ENCODE measurements at places on chromosomes 12 and 14.

- DNase-seq: no peak
These were observed 77.1 kb downstream of the B4GALNT3 start for GRCh38 chr12:536751-537245.

GRCh38 chr12:27064397-27065342, 17.7 kb downstream of the C12orf71 start:
- DNase-seq: peak; percentile 42

GRCh38 chr12:52878507-52879393, 26.1 kb downstream of the KRT8 start:
- DNase-seq: no peak

GRCh38 chr14:90692061-90692460, 124.2 kb downstream of the TTC7B start:
- DNase-seq: no peak

DNA sequence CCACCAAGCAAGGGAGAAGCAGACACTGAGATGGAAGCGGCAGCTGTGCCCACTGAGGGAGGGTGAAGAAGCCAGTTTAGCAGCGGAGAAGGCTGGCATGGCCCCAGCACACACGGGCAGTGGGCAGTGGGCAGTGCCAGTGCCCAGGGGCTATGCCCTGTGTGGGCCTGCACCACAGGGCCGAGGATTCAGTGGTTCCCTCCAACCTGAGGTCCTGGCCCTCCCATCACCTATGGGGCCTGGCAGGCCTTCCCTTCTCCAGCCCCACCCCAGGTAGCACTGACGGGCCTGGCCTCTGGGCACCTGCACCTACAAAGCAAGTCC, 81.1 kb downstream of the ITPK1 start:
- no peak for DNase-seq

DNA sequence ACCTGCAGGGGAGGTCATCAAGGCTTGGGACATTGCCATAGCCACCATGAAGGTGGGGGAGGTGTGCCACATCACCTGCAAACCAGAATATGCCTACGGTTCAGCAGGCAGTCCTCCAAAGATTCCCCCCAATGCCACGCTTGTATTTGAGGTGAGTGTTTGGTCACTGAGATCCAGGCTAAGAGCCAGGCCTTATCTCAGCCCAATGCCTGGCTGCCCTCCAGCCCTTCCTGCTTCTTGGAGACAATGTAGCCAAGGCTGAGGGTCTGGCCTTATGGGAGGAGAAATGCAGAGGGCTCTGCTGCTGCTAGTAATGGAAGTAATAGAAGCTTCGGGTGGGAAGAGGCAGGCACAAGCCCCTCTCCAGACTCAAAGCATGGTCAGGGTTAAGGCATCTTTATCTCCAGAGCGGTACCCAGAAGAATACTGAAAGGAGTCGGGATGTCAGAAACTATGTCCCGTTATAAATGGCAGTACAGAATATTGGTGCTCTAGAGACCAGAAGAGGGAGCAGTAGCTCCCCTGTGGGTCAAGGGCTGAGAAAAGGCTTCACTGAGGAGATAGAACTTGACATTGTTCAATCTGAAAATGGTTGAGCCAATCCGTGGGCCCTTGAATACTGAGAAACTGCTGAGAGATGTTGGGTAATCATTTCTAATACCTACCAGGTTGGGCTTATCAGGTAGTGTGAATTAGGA, 3.1 kb downstream of the FKBP4 start:
- no peak for DNase-seq

GRCh38 chr14:75886636-75887348, 95.0 kb downstream of the TGFB3 start:
- DNase-seq: no peak

- DNase-seq: no peak
These were observed 645.2 kb downstream of the MED13L start for GRCh38 chr12:115632308-115632707.

Measured in inflammatory macrophage (primary cell).